NCI-H748 treated with DMSO at 0.1 percent for 48 hours (cell line): ENCODE measurements at places on chromosomes 1 and 21.
A peak's percentile ranks its signal among the peaks of the same experiment; 100 is the strongest.

- DNase-seq, result peak; percentile 99
Measured at GRCh38 chr1:40450495-40451237, 390 bp downstream of the ZFP69B start.

DNA sequence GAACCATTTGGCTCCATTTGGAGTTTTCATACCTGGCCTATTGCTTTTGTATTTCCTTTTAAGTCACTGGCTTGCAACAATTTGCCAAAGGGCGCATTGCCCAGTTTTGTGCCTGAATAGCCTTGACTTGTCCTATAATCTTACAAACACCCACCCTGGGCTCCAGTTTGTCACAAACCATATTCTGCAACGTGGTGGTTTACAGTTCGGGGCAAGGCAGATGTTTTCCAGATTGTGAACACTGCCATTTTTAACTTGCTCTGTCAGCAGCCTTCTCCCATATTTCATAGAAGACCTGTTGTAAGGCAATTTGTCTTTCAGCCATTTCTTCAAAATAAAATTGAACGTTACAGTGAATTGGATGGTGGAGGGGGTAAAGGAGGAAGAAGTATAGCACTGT lies 53.2 kb upstream of the UBE2U start:
- DNase-seq, result no peak

DNA sequence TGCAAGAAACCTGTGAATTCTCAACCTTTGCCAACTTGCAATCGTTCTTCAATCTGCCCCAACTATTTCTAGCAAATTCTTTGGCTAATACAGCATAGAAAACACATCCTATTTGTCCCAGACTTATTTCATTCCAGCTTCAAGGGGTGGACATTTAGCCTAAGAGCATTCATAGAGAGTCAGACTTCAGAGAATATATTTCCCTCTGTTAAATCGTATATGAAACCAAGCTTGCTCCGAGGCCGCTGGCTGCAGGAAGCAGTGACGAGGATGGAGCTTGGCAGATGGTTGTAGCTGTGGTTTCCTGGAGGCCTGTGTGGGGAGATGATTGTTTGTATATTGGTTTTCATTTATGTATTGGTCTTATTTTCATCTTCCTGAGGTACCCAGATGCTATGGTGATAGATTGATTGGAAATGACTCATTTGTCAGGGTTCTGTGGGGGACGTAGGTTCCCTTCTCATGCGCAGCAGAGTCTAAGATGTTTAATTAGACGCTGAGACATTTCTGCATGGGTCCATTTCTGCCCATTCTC lies 26.1 kb downstream of the MAN1C1 start:
- DNase-seq, result no peak

DNA sequence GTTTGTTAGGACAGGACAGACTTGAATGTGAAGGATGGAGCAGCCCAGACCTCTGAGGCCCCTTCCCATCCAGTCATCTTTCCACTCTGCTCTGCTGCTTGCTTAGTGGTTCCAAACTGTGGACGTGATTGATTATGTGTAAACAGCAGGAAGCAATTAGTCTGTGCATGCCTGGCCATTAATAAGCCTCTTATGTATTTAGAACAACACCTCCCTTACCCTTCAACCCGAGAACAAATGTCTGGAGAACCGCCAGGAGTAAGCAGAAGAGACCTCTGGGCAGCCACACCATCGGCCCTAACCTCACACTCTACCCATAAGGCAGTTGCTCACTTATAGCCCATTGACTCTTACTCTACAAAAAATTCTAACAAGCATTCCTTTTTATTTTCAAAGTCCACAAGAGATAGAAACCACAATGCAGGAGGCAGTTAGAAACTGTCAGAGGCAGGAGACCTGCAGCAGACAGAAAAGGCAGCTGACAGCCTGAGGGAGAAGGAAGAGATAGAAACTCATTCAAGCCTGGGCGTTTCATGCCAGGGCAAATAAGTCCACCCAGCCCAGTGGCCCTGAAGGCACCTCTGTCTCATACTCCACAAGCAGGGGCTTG lies 5.8 kb upstream of the EPHA8 start:
- DNase-seq, result peak; percentile 60
